ENCODE measurements at places on chromosomes 7 and 10.

DNA sequence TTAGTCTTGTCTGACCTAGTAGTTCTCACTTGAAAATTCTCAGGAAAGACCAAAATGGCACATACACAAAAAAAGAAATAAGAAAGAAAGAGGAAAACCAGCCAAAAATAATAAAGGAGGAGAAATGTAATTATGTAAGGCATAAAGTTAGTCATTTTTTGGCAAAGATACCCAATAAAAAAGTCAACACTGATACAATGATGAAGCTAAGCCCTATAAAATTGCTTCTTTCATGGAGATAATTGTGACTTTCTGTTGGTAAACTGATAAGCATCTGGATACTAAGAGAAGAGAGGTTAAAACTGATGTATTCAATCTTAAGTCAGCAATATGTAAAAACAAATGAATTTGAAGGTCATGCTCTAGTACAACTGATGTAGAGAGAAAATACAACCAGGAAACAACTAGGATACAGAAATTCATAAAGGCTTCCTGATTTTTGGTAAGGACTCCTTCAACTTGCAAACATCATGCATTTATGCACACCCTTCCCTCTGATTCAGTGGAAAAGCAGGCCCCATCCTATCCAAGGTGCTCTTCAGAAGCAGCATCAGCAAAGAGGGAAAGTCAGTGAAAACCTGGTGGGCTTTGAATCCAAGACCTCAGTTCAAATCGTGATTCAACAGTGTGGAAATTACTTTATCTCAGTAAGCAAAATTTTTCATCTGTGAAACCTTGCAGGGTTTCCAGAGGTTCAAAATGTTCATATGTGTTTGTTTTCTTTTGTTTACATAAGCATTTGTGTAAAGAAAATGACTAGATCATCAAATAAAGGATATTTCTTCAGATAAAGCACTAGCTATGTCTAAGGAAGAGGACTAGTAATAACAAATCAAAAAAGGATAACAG, 32.6 kb downstream of the IMMP2L start:
- DNase-seq, result no peak

GRCh38 chr10:71931295-71931694, 32.9 kb upstream of the CHST3 start:
- no peak for DNase-seq

- no peak for DNase-seq
Measured at GRCh38 chr7:99371376-99371920, 3.1 kb upstream of the ARPC1B start.

GRCh38 chr10:96387601-96388000, 28.8 kb upstream of the OPALIN start:
- DNase-seq, result no peak

GRCh38 chr10:126191192-126191591, 197.1 kb downstream of the ADAM12 start:
- no peak for DNase-seq

GRCh38 chr7:117184367-117184766, 138.5 kb downstream of the WNT2 start:
- no peak for DNase-seq

All from left lobe of liver (tissue), 2 donors.